Germinal center (tissue), 1 donor: ENCODE measurements at places on chromosomes 5 and 9.

DNA sequence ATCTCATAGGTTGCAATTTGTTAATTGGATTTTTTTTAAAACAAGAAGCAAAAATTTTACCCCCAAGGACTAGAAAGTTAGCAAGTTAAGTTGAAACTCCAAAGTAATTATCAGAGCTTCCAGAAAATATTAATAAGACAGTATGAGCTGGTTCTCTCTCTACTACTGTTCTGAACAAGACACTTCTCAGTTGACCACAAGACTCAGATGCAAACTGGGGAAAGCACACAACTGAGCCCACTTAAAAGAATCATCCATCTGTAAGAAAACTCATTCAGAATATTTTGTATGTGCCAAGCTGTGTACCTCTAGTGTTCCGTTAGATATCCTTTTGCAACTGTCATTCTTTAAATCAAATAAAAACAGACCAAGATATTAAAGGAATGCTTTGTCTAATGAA lies 60.0 kb downstream of the MAP1B start:
- DNase-seq = no peak

DNA sequence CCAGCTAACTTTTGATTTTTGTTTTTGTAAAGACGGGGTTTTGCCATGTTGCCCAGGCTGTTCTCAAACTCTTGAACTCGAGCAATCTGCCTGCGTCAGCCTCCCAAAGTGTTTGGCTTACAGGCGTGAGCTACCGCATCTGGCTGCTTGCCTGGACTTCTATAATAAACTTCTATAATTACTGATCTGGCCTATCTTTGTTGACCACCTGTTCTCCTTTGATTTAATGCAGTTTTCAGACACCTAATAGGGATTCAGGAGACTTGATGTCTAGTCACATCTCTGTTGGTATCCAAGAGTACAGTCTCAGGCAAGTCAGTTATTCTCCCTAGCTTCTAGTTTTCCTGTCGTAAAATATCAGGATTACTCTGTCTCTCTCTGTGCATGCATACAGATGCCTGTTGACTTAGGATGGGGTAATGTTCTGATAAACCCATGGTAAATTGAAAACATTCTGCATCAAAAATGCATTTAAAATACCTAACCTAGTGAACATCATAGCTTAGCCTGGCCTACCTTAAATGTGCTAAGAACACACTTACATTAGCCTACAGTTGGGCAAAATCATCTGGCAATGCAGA lies 51.5 kb upstream of the NR3C1 start:
- DNase-seq = no peak

GRCh38 chr9:90219548-90220118 lies 423.0 kb downstream of the DIRAS2 start:
- peak; percentile 52 for DNase-seq

- no peak for DNase-seq
Measured at GRCh38 chr5:127887282-127887681, 184.1 kb downstream of the CCDC192 start.

DNA sequence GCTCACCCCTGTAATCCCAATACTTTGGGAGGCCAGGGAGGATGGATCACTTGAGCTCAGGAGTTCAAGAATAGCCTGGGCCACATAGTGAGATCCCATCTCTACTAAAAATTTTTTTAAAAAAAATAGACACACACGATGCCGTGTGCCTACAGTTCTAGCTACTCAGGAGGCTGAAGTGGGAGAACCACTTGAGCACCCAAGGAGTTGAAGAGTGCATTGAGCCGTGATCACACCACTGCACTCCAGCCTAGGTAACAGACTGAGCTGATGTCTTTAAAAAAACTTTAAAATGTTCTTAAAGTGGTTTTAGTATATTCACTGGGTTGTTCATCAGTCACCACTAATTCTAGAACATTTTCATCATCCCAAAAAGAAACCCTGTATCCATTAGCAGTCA lies 51.9 kb upstream of the RNF38 start:
- no peak for DNase-seq

DNA sequence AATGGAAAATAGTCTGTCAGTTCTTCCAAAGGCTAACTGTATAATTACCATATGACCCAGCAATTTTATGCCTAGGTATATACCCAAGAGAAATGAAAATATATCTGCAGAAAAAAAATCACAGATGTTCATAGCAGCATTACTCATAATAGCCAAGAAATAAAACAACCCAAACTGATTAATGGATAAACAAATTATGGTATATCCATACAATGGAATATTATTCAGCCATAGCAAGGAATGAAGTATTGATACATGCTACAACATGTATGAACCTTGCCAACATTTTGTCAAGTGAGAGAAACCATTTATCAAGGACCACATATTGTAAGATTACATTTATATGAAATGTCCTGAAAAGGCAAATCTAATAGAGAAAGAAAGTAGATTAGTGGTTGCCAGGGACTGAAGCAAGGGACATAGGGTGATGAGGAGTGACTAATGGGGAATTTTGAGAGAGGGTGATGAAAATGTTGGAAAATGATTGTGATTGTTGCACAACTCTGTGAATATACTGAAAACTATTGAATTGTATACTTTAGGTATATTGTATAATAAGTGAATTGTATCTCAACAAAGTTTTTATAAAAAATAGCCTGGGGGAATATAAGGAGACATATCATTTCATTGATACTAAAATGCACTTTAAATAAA lies 114.4 kb downstream of the PBX3 start:
- no peak for DNase-seq
